Breast epithelium (tissue), 4 donors: ENCODE measurements at places on chromosomes 13 and 19. TPM values are rescaled to one million over a fixed set of nuclear protein-coding genes. Genes with fewer than 3 reads are reported as not detected.

The EBI3 gene
- 8.2 TPM for total RNA-seq

The MISP3 gene
- total RNA-seq: 6.4 TPM

The ZNF829 gene
- 3.2 TPM for total RNA-seq

The CEACAM21 gene
- total RNA-seq: 0.66 TPM

The VSTM2B gene
- total RNA-seq: not detected

The TMEM86B gene
- total RNA-seq: 0.80 TPM

- no peak for DNase-seq
Measured at GRCh38 chr13:99370481-99371275, 63.5 kb upstream of the GPR183 start.

- DNase-seq: no peak
Measured at GRCh38 chr13:52383366-52383765, 22.6 kb downstream of the THSD1 start.

- DNase-seq: peak; percentile 81
Measured at GRCh38 chr13:44311011-44311780, 62.4 kb upstream of the SERP2 start.

DNA sequence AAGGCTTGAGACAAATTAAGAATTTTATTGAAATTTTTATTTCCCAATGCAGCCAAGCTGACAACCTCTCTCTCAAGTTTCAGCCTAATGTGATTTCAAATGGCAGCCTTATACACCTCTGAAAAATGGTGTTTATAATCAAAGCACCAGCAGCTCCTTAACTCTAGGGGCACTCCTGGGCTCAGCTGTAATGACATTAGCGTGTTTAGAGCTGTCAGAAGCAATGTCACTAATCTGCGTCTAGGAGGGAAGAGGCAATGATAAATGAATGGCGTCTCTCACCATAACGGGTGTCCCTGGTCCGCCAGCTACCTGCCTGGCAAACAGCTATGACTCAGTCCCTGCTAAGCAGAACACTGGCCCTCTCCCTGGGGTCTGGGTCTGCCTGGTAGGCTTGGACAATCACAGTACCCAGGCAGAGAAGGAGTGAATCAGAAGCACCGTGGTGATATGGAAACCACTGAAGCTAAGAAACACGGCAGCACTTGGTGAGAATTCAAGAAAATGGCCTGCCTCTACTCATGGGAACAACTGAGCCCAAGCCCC, 131.8 kb upstream of the VSTM2B start:
- no peak for DNase-seq

- no peak for DNase-seq
Measured at GRCh38 chr13:73851104-73851503, 283.1 kb downstream of the KLF12 start.

- no peak for DNase-seq
Measured at GRCh38 chr13:70816853-70817252, 708.6 kb upstream of the KLHL1 start.

DNA sequence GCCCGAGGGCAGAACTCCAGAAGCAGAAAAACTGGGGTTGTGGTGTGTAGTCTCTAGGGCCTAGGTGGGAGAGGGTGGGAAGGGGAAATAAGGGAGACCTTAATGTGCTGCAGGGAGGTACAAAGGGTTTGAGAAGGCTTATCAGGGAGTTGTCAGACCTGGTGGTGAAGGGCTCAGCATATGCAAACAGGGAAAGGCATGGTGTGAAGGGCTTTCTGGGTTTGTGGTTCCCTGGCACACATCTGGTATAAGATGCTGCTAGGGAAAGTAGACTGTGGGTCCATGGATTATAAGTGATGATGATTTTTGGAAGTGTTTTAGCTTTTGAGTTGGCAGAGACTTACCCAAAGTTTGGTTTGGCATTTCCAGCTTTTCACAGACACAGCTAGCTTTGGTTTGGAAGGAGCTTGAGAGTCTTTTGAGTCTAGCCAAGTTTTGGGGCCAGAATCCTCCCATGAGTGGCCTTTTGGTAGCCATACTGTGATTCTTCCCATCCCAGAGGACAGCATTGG, 2.2 kb downstream of the TRIM28 start:
- no peak for DNase-seq
